ENCODE measurements at places on chromosomes 4 and X. TPM values are rescaled to one million over a fixed set of nuclear protein-coding genes. Genes with fewer than 3 reads are reported as not detected.

COL4A6 gene
- 157 TPM for total RNA-seq

SPANXN3 gene
- not detected for total RNA-seq

CENPVL2 gene
- total RNA-seq = not detected

- no peak for DNase-seq
Observed at GRCh38 chr4:22848332-22848731, 155.6 kb downstream of the GBA3 start.

DNA sequence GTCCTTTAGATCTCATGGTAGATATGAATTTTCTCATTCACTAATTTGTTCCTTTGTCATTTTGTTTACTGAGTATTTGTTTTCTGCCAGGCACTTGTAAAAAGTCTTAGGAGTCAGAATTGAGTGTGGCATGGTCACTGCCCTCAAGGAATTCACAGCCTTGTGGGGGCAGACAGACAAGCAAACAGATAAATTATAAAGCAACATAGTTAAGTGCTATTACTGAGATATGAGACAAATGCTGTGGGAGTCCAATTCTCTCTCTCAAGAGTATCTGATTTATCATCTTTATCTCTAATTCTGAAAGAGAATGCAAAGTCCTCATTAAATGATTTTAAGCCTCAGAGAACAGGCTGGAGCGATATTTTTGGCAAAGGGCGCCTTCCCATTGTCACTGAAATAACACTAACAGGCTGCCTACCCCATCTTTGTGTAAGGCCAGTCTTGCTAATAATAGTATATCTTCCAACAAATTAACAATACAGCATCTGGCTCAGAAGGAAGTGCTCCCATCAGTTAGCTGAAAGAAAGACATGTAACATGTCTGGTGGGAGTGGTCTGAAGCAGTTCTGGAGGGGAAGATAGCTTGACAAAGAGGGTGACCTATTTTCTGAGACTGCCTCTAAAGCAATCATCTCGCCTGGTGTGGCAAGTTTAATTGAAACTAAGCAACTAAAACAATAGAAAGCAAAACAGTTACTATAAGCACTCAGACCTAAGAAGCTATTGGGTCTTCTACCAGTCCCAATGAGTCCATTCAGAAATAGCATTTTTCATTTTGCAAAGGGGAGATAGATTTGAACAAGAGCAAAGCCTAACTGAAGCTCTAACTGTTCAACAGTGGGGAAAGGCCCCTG lies 61.5 kb upstream of the AMOT start:
- no peak for DNase-seq

DNA sequence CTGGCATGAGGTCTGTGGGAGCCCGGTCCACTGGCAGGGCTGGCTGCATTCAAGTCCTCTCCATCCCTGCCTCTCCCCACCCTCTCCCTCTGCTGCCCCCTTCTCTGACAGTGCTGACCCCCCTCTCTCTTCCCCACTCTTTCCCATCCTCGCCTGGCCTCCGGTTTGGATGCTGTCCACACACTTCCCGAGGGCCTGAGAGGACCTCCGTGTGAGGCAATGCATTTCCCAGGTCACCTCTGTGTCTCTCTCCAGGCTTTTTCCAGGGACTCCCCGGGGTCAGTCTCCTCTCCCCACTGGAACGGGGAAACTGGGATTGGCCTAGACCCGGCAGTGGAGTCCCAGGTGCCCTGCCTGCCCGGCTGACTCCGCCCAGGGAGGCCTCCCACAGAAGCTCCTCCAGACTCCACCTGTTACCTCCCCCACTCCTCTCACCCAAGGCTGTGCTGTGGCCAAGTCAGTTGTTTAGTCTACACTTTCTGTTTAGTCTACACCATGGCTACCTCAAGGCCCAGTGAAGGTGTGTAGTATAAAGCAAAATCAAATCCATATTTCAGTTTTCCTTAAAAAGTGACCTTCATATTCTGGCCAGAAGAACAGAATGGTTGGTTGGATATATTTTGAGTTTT lies 146.8 kb downstream of the PTTG2 start:
- DNase-seq = no peak

ZNF718 gene
- total RNA-seq = 9.1 TPM

ZXDB gene
- total RNA-seq = 13.9 TPM

DNA sequence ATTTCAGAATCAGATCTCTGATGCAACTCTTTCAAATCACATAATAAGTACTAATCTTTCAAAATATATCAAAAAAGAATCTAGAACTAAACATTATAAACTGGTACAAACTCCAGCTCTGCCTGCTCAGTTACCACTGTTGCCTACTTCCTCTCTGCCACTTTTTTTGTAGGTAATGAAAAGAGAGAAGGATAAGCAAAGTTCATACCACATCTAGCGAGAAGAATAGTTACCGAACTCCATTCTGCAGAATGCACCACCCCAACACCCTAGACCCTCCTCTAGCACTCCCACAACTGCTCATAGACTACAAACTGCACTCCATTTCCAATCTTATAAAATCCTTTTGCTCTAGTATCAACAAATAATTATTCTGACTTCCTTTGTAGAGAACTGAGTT lies 19.7 kb upstream of the LRBA start:
- DNase-seq = no peak

All from NCI-H460 (cell line).